ENCODE measurements at places on chromosomes 13 and 19.

DNA sequence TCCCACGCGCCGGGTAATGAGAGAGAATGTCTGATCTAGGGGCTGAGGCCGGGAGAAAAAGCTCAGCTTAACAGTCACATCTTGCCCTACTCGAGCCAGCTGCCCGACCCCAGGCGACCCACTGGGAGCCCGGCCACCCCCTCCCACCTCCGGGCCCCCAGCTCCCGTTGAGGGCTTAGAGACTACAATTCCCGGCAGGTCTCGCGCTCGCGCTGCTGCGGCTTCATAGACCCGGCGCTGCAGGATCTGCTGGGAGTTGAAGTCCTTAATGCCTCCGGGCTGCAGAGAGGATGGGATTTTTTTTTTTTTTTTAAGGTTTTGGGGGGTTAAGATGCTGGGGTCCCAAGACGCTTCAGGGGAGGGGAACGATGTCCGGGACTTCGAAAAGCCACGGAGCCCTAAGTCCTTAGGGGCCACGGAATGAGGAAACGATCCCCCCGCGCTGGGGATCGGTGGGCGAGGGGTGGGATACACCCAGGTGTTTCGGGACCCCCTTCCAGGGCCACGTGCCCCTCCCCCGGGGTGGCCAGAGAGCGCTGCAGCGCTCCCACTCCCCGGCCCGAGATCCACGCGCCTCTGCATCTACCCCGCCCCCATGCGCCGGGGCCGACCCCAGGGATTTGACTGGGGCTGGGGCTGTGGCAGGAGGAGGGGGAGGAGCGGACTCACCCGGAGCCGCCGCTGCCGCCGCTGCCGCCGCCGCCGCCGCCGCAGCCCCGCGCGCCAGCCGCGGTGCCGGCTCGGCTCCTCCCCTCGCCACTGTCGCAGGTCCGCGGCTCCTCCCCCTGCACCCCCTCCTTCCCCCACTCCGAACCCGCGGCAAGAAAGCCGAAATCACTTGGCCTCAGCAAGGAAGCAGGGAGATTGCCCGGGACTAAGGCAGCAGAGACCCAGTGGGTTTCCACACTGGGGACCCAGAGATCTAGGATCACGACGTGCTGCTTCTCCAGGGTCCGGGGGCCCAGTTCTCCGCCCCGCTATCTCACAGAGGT, at the start of gene SYT3:
Gene SYT3, minus strand, starts transcription at position 761 of the 992 bp plus-strand sequence. CDS start 2,470 bp downstream, outside the sequence.
- no peak for DNase-seq

DNA sequence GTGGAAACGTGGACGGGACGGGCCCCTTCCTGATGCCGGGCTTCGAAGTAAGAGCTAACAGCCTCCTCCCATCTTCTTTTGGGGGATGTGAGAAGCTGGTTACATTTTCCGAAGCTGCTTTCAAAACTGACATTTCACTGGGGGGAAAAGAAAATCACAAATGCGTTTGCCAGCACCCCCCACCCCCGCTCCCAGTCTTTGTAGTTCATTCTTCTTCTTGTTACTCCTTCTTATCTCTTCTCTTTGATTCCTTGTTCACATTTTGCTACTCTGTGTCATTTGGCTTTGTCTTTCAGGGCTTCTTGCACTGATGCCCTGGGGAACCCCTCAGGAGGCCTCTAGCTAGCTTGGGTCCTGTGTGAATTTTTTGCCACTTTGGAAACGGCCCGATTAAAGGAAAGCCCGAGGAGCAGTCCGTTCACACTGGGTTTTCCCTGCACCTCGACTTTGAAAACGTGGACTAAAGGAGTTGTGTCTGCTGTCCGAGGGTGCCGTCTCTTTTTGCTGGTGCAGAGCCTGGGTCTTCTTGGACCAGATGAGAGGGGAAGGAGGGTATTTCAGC, 1.3 kb downstream of the CARM1 start:
- no peak for DNase-seq

DNA sequence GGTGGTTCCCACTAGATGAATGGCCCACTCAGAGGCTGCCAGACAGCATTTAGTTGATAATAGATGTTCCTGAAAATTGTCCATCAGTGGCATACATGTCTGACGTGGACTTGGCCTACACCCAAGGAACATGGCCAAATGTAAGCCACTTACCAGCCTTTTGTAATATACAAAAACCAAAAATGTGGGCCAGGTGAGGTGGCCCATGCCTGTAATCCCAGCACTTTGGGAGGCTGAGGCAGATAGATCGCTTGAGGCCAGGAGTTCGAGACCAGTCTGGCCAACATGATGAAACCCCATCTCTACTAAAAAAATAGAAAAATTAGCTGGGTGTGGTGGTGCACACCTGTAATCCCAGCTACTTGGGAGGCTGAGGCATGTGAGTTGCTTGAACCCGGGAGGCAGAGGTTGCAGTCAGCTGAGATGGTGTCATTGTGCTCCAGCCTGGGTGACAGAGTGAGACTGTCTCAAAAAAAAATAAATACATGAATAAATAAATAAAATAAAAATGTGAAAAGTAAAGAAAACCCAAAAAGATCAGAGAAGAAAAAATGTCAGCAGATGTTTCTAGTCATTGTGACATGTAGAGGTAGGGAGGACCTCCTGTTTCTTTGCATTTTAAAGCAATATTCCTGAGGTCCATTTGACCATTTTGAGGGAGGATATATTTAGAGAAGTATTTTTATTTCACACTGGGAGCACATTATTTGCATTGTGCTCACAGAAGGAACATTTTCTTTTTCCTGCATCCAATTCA, 7.1 kb upstream of the WTIP start:
- no peak for DNase-seq

- DNase-seq, result no peak
Observed at GRCh38 chr13:110450941-110451730, 110.4 kb downstream of the RAB20 start.

DNA sequence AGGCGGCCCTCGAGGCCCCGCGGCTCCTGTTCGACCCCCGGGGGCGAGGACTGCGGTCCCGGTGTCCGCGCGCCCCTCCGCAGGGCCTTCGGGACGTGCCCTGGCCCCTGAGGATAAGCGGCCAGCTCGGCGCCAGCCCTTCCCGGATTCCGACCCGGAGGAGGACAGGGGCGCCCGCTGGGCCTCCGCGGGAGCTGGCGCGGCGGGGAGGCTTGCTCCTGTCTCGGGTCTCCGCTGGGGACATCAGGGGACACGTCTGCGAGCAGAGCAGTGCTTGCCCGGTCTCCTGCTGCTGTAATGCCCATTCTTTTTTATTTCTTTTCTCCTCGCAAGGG, 829 bp downstream of the B3GLCT start:
- peak; percentile 24 for DNase-seq
